ENCODE measurements at places on chromosomes 3 and 15. TPM values are rescaled to one million over a fixed set of nuclear protein-coding genes. Genes with fewer than 3 reads are reported as not detected.

SERINC4 gene
- total RNA-seq, result 0.21 TPM

POC1A gene
- total RNA-seq, result 32.3 TPM

CELSR3 gene
- total RNA-seq, result 20.2 TPM

LRRC34 gene
- 15.0 TPM for total RNA-seq

ACAD9 gene
- total RNA-seq, result 61.3 TPM

RAB5A gene
- 59.8 TPM for total RNA-seq

KAT2B gene
- 120 TPM for total RNA-seq

NTRK3 gene
- total RNA-seq, result not detected

DNAH12 gene
- total RNA-seq, result 0.05 TPM

DUOX2 gene
- total RNA-seq, result not detected

DNAJA4 gene
- total RNA-seq, result 29.7 TPM

CNTN6 gene
- not detected for total RNA-seq

MUSTN1 gene
- 1.5 TPM for total RNA-seq

All from activated CD8-positive, alpha-beta T cell treated with anti-CD3 and anti-CD28 coated beads, Interleukin-2, amount 10 ng/mL, durations not matched to agents 7 days and 5 days (primary cell).